Hindlimb muscle (tissue), 1 donor: ENCODE measurements at places on chromosomes 3 and 15. TPM values are rescaled to one million over a fixed set of nuclear protein-coding genes. Genes with fewer than 3 reads are reported as not detected.

DNA sequence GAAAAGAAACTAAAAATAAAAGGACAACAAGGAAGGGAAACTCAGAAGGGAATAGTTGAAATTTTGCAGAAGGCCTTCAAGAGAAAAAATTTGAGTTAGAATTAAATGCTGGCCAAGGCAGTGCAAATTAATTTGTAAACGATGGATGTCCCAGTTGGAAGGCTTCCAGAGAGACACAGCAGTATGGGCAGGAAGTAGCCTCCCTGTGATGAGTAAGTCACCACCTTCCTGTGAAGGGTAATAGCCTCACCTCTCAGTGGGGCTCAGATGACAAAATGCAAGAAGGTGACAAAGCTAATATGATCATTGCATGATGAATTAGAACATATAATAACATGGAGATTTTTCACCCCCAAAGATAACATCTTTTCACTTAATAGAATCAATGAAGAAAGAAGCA, 27.3 kb upstream of the TMCO5A start:
- no peak for DNase-seq

DNA sequence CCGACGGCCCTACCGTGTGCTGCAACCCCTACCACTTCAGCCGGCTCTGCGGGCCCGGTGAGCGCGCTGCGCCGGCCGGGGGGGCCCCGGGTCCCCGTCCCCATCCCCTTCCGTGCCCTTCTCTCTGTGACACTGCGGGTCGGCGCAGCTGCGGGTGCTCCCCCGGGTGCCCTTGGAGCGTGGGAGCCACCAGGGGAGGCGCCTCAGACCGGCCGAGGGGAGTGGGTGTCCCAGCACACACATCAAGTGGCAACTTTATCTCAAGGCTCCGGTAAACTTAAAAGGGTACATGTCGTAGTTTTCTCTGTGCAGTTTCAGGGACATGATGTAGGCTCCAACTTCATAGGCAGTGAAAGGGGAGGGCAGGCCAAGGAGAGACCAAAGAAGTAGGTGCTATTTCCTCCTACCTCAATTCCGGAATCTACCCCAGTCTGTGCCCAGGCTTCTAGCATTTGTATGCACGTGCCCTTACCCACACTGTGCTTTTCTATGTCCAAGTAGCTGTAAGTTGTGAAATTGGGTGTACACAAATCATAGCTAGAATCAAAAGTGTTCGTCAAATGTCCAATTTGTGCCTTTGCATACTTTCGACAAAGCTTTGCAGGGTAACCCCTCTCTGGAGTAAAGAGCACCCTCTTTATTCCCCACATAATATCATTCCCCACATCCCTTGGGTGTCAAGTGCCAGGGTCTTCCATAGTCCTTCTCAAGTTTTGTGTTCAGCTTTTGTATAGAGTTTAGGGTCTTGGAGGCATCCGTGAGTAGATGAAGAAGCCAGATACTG, 2.2 kb downstream of the SMAD6 start:
- no peak for DNase-seq

The FETUB gene
- polyA plus RNA-seq: not detected

GRCh38 chr3:114451561-114452018, 157.8 kb downstream of the TIGIT start:
- DNase-seq: no peak

- DNase-seq: no peak
These were observed 276.0 kb downstream of the UACA start for GRCh38 chr15:70487387-70487740.

The SPINT1 gene
- polyA plus RNA-seq: 1.3 TPM

The SERPINI2 gene
- polyA plus RNA-seq: 0.36 TPM

DNA sequence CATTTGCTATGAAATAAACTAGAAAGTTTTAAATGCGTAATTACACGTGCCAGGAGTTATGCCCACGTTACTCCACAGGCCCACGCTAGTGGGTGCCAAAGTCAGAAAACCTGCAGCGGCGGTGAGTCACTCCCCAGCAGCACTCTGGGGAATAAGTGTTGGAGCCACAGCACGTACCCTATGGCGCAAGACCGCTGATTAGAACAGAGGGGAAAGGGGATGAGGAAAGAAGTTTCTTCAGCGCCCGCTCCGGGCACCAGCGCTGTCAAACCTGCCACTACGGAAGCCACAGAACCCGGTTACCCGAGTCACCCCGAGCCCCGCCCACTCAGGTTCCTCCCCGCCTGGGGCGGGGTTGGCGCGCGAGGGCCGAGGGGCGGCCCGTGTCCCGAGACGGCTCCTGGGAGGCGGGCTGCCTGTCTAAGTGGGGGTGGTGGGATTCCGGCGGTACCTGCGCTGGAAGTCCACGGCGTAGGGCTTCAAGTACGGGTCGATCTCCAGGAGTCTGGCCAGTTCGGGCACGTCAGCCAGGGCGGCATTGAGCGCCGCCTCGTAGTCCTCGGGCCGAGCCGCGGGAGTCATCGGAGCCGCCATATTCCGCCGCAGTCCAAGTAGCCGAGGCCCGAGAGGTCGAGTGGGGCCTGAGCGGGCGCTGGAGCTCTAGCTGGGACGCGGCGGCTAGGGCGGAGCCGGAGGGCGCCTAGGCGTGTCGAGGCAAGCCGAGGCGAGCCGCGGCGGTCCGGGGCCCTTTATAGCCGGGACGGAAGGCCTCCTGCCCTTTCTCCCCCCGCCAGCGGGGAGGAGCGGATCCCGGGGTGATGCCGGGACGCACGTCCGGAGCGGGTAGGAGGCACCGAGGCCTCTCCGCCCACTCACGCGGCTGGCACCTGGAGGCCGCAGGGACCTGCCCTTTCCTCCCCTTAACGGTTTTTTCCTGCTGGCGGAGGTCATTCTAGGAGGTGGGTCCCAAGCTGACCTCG, at the start of gene GBE1:
GBE1 (minus strand) TSS at position 722 of the 980 bp plus-strand sequence; CDS start at position 594, 128 bp downstream.
- peak; percentile 93 for DNase-seq

GRCh38 chr3:178623666-178624255, 87.5 kb downstream of the KCNMB2 start:
- DNase-seq: no peak

DNA sequence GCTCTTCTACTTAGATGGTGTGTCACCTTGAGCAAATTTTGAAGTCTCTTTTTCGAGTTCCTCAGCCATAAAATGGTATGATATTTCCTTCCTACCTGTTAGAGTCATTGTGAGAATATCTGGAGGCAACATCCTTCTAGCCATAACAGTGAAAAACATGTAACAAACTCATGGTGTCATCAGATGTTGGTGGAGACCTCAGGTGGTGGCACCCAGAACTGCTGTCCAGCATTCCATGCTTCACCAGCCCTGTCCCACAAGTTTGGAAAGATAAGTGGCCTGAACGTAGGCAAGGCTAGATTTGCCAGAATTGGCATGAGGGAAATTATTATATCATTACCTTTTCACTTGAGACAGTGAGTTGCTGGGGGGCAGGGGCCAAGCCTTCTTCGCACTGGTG, 30.4 kb downstream of the GASK1A start:
- no peak for DNase-seq

The TM4SF1 gene
- 34.4 TPM for polyA plus RNA-seq

DNA sequence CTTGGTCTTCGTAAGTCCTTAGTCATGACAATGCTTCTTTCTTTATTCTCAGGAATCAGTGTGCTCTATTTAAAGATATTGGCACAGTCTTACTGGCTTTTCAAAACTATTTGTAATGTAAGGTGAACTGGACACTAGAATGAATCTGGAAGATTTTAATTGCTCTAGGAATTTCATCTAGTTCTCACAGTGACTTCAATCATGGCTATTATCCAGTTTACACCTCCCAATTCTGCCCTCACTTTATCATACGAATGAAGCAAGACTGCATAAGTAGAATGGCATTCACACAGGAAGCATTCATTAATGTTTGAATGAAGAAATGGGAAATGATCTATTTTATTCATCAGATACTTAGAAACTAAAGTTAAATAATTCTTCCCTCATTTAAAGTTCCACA, 26.7 kb upstream of the DRD3 start:
- no peak for DNase-seq

- DNase-seq: no peak
These were observed 40.3 kb downstream of the KCNAB1 start for GRCh38 chr3:156160647-156161046.

The PCSK6 gene
- 9.8 TPM for polyA plus RNA-seq

DNA sequence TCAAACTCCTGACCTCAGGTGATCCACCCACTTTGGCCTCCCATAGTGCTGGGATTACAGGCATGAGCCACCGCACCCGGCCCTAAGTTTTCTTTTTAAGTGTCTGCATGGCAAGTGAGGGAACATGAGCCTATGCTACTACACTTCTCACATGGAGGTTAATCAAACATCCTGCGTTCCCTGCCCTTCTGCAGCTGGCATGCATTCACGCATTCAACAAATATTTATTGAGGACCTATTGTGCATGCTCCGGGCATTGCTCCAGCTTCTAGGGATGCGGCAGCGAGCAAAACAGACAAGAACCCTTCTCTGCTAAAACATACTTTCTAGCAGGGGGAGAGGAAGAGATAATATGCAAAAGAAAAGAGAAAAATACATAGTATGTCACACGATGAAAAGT, 42.6 kb upstream of the ACKR4 start:
- DNase-seq: no peak

- no peak for DNase-seq
These were observed 15.7 kb downstream of the STARD5 start for GRCh38 chr15:81308260-81308659.

- no peak for DNase-seq
These were observed 17.5 kb upstream of the SPTSSB start for GRCh38 chr3:161388855-161389254.

- DNase-seq: no peak
These were observed 55.2 kb downstream of the TMOD3 start for GRCh38 chr15:51884517-51885236.

The ZNF662 gene
- 15.8 TPM for polyA plus RNA-seq

DNA sequence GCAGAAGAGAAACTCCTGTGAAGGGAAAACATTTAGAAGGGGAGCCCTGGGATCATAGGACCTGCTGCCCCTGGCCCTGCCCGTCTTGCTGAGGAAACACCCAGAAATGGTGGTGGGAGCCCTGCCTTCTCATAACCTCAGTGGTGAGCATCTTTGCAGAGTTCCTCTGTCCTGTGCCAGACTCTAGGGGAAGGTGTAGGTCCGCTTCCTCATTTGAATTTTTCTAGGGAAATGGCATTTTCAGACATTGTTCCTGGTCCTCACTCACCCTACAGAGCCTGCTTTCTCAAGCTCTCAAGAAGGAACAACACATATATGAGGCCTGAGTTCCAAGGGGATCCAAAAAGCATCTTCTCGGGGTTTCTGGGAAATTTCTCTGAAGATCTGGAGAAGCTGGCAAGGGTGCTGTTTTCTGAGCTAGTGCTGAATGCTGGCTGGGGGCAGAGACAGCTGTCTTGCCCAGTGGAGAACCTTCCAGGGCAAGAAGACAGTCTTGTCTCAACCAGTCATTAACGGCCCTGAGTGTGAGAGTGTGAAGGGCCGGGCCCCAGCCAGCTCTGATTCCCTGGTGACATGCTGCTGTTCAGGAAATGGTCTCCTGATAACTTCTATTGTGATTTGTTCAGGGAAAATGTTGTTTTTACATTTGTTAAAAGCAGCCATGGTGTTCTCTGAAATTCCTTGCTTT, 283.1 kb upstream of the LRRFIP2 start:
- DNase-seq: no peak

The FEZF2 gene
- not detected for polyA plus RNA-seq

DNA sequence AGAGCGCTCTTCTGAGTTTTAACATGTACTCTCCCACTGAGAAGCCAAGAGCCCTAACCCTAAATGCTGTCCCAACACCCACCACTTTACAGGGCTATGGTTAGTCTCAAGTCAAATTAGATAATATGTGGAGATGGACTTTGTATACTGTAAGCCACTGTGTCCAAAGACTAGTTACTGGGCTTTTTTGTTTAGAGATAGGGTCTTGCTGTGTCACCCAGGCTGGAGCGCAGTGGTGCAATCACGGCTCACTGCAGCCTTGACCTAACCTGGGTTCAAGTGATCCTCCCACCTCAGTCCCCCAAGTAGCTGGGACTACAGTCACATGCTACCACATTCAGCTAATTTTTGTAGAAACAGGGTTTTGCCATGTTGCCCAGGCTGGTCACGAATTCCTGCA, 23.2 kb downstream of the ZNF445 start:
- no peak for DNase-seq

- no peak for DNase-seq
These were observed 32.5 kb downstream of the DMXL2 start for GRCh38 chr15:51589881-51590568.

- peak; percentile 53 for DNase-seq
These were observed 340 bp downstream of the TMEM44 start for GRCh38 chr3:194632809-194633348.

DNA sequence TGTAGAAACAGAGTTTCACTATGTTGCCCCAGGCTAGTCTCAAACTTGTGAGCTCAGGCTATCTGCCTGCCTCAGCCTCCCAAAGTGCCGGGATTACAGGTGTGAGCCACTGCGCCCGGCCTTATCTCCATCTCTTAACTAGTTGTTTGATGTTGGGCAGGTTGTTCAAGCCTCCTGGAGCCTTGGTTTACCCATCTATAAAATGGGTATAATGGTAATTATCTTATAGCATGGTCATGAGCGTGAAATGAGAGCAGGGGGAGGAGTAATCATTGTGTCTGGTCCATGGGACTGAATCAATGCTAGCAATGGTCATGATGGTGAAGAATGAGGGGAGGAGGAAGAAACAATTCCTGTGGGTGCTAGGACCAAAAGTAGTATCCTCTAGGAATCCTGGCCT, 32.0 kb downstream of the SMAD3 start:
- no peak for DNase-seq

DNA sequence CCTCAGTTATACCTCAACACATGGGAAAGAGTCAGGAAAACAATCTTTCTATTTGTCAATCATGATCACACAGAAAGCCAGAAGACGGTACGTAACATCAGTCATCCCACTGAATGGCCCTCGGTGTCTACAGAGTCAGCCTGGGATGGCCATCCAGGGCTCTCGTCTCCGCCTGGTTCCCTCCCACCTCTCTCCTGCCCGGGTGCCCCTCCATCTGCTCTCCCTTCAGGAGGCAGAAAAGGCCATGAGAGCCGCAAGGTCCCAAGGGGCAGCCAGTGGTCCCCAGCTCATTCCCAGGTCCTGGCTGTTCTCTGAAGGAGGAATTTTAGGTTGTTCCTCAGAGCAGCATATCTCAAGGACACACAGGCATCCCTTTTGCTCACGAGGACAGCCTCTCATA, 4.4 kb upstream of the LRRC15 start:
- DNase-seq: no peak

The MB21D2 gene
- polyA plus RNA-seq: 20.1 TPM

The EPHA3 gene
- polyA plus RNA-seq: 26.9 TPM

DNA sequence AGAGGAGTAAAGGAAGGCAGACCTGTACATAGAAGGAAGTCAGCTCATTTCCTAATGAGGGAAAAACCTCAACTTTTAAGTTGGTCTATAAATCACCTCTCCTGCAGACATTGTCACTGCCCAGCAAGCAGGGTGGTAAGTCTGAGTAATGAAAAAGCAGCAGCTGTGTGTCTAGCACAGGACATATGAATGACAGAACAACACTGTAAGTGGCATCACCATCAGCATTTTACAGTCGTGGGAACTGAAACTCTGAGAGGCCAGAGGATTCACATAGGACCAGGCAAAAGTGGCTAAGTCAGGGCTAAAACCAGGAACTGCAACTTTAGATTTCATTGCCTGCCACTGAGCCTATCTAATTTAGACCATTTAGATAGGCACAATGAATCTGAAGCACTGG, 235.6 kb downstream of the CLSTN2 start:
- no peak for DNase-seq

The GASK1A gene
- 6.1 TPM for polyA plus RNA-seq
